ENCODE measurements at places on chromosomes 16 and 17. TPM values are rescaled to one million over a fixed set of nuclear protein-coding genes. Genes with fewer than 3 reads are reported as not detected.

DNA sequence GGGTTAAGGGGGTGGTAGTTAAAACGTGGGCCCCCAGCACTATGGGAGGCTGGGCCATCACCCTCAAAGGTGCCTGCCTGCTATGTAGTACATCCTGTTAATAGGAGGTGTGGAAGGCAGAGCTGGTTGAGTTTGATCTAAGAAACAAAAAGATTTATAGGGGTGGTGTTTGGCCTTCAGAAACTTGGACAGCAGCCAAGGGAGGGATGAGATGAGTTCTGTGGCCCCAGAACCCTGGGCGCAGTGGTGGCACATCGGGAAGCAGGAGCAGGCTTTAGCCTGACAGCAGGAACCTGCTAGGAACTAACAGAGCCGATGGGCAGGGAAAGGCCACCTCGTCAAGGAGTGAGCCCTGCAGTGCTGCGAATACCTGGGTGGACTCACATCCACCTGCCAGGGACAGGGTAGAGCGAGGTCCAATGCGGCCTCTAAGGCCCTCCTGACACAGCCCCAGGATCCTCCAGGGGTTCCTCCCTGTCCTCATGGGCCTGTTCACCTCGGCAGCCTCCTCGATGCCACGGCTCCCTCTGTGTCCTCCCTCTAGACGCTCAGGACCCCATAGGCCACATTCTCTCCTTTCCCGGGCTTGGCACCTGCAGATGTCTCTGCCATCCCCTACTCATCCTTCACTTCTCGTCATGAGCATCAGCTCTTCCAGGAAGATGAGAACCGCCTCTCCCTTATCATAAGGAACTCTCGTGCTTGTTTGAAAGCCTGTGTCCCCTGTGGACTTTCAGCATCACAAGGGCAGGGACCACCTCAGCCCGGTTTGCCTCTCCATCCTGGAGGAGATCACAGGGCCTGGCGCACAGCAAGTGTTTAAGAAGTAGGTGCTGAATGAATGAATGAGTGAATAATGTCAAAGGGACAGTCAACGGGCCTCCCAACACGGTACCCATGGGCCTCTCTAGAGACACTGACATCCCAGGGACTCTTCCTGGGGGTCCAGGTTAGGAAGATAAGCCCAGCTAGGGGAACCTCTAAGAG lies 103.5 kb upstream of the TNRC6C start:
- H3K36me3 ChIP-seq = no peaks in the 10 kb centered on the region
- no peak overlapping the region for H3K4me3 ChIP-seq
- no peaks in the 10 kb centered on the region for H3K27me3 ChIP-seq
- H3K27ac ChIP-seq = no peak overlapping the region
- no peak for DNase-seq

GRCh38 chr17:75371339-75371738 lies 34.1 kb downstream of the GRB2 start:
- H3K4me1 ChIP-seq = peaks cover 61% of the 10 kb centered on the region
- H3K27ac ChIP-seq = peak overlapping the region; percentile 58
- H3K4me3 ChIP-seq = no peak overlapping the region
- peaks cover 34% of the 10 kb centered on the region for H3K36me3 ChIP-seq
- DNase-seq = no peak
- no peaks in the 10 kb centered on the region for H3K27me3 ChIP-seq

Gene TPSG1
- total RNA-seq = not detected

DNA sequence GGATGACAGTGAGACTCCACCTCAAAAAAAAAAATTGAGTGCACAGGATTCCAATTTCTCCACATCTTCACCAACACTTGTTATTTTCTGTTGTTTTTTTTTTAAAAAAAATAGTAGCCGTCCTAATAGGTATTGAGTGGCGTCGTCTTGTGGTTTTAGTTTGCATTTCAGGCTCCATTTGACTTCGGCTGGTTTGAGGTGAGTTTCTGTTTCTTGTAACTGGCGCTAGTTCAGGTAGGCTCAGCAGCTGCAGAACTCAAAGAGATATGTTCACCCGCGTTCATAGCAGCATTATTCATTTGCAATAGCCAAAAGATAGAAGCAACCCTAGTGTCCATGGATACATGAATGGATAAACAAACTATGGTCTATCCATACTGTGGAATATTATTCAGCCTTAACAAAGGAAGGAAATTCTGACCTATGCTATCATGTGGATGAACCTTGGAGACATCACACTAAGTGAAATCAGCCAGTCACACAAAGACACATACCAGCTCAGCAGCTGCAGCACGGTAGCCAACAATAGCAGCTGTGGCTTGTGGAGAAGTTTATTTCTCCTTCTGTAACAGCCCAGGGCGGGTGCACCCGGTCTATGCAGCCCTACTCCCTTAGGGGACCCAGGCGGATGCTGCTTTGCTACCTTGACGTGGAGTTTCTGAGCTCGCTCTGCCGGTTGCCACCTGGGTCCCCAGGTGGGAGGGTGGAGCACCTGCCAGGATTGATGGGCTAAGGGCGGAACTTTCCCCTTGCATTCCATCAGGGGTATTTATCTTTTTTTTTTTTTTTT lies 44.9 kb downstream of the TMEM235 start:
- no peak overlapping the region for H3K4me3 ChIP-seq
- H3K27me3 ChIP-seq = no peaks in the 10 kb centered on the region
- peaks cover 17% of the 10 kb centered on the region for H3K4me1 ChIP-seq
- no peak for DNase-seq
- peak overlapping the region; percentile 58 for H3K27ac ChIP-seq

Gene GPR139
- total RNA-seq = not detected

DNA sequence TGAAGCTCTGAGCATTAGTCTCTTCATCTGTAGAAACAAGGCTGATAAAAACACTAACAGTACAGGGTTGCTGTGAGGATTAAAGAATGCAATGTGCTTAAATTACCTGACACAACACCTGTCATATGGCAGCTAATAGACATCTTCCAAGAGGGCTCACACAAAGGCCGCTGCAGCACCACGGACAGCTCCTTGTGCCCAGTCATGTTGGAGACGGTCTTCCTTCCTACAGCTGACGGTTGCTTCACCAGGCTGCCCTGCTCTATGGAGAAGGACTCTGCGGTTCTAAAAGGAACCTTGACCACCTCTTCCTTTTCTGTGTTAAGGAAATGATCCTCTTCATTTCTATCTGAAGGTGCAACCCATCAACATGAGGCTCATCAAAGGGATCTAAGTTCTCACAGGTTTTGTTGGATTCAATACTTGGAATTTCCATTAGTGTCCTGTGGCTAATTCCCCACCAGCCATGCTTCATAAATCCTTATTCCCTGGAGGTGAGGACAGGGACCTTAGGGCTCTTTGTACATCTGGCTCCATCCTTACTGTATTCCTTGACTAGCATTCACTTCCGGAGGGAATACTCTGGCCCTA lies 138.9 kb upstream of the CES5A start:
- peaks cover 13% of the 10 kb centered on the region for H3K27me3 ChIP-seq

Gene CES3
- total RNA-seq = 0.80 TPM

Gene CHRNE
- 0.47 TPM for total RNA-seq

DNA sequence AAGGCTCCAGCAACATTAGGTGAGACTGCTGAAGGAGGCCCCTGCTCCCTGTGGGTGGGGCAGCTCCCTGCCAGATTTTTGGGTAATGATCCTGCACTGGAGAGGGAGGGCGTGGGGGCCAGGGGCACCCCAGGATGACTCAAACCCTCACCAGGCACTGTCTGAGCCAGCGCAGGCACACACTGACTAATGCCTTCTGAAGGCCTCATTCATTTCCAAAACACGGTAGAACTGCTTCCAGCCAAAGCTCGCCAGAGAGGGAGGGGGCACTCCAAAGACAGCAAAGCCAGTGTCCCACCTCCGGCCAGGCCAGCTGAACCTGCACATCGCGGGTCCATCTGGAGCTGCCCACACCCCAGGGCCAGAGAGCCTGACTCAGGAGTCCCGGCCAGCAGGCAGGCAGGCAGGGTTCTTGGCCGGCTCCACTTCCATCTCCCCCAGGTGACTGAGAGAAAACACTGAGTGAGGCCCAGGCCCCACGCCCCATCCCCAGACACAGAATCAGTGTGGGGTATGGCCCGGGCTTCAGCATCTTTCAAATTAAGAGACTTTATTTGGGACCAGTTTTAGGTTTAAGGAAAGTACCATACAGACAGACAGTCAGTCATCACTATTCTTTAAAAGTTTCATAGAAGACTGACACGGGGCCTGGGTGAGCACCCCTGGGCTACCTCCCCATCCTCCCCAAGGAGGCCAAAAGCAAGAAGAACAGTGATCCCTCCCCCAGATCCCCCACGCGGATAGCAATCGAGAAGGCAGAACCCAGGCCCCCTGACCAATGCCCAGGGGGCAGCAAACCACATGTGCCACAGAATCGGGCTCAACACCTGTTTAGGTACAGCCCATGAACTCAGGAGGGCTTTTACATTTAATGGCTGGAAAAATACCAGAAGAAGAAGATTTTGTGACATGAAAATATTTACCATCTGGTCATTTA lies 2.3 kb downstream of the PIEZO1 start:
- H3K27me3 ChIP-seq = no peaks in the 10 kb centered on the region
- H3K27ac ChIP-seq = peak overlapping the region; percentile 71
- peak overlapping the region; percentile 86 for H3K4me3 ChIP-seq
- peaks cover 38% of the 10 kb centered on the region for H3K4me1 ChIP-seq
- DNase-seq = peak; percentile 78

DNA sequence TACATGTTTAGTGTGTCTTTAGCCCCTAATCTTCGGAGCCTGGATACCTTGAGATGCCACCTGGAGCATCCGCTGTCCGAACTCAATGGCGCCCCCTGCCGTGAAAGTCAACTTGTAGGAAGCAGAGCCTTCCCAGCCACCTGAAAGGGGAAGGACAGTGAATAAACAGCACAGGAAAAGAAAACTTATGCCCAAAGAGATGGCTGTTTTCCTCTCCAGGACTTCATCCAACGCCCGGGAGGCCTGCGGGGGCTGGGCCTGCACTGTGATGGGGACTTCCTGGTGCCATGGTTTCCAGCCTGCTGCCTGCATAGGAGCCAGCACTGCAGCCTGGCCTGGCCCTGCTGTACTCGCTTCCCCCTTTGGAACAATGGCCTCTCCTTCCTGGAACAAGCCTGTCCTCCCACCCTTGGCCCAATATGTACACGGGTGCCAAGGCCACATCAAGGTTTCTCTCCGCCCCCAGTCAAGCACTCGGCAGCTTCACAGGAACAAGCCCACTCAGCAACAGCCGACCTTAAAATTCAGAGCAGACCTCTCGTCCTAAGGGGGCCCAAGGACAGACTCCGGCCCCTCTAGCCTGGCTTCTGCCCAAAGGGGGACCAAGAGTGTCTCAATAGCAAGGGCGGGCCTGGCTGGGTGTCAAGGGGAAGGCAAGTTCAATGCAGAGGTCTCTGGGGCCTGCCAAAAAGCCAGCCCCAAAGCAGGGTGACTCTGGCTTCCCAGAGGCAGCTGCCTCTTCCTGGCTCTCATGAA lies 4.5 kb upstream of the UNC13D start:
- H3K36me3 ChIP-seq = peaks cover 6% of the 10 kb centered on the region
- H3K4me1 ChIP-seq = peaks cover 14% of the 10 kb centered on the region
- peak; percentile 74 for DNase-seq
- no peak overlapping the region for H3K4me3 ChIP-seq
- H3K27ac ChIP-seq = peak overlapping the region; percentile 52

DNA sequence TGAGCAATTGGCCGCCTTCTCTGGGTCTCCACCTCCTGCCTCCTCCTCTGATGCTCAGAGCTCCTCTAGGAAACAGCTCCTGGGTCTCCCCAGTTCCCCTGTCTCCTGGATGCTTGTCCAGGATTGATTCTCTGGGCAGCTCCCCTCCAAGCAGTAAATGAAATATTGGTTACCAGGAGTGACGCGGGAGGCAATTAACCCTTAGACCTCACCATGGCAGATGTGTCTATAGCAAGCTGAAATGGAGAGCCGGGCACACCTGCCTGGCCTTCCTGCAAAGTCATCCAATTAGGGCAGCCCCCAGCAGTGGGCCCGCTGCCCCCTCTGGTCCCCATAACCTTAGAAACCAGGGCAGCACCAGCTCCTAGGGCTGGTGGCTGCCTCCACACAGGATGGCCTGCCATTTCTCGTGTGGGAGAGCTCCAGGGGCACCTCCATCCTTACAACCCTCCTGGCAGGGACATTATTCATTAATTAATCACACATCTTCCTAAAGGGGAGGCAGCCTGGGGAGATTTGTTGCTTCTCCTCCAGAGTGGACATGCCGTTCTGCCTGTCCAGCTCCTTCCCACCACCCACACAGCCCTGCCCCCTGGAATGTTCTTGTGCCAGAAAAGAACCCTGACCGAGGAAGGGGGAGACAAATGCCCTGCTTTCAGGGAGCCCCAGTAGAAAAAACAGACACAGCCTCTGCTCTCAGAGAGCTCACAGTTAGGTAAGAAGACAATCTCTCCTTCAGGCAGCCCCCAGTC lies 8.3 kb upstream of the KIF18B start:
- DNase-seq = no peak
- H3K4me1 ChIP-seq = peaks cover 6% of the 10 kb centered on the region
- H3K36me3 ChIP-seq = no peaks in the 10 kb centered on the region
- no peak overlapping the region for H3K4me3 ChIP-seq
- H3K27me3 ChIP-seq = peaks cover 24% of the 10 kb centered on the region

Gene CD300H
- not detected for total RNA-seq

DNA sequence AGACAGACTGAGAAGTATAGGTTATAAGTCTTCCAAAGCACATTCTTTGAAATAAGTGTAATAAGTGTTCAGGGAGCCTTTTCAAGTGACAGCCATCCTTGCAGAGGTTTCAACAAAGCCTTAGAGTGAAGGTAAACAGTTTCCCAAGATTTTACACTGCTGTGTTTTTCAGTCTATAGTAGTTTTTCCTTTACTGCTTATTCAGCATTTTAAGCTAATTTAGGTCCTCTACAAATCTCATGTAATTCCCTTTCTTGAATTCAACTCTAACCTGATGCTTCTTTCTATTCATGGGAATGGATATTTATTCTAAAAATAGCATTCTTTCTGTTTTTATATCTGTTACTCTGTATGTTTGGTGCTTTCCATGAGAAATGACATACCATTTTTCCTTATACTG lies 211.3 kb downstream of the PHKB start:
- no peak overlapping the region for H3K4me3 ChIP-seq
- DNase-seq = no peak
- no peaks in the 10 kb centered on the region for H3K4me1 ChIP-seq
- H3K36me3 ChIP-seq = peaks cover 25% of the 10 kb centered on the region
- no peak overlapping the region for H3K27ac ChIP-seq
- no peaks in the 10 kb centered on the region for H3K27me3 ChIP-seq

Gene MMP25
- 0.99 TPM for total RNA-seq

GRCh38 chr16:53998024-53998810 lies 288.4 kb downstream of the IRX3 start:
- no peak overlapping the region for H3K4me3 ChIP-seq
- H3K4me1 ChIP-seq = no peaks in the 10 kb centered on the region
- H3K27ac ChIP-seq = no peak overlapping the region
- no peaks in the 10 kb centered on the region for H3K27me3 ChIP-seq
- DNase-seq = no peak
